Endothelial cell of umbilical vein (primary cell): ENCODE measurements at places on chromosomes 5 and 9. TPM values are rescaled to one million over a fixed set of nuclear protein-coding genes. Genes with fewer than 3 reads are reported as not detected.

DNA sequence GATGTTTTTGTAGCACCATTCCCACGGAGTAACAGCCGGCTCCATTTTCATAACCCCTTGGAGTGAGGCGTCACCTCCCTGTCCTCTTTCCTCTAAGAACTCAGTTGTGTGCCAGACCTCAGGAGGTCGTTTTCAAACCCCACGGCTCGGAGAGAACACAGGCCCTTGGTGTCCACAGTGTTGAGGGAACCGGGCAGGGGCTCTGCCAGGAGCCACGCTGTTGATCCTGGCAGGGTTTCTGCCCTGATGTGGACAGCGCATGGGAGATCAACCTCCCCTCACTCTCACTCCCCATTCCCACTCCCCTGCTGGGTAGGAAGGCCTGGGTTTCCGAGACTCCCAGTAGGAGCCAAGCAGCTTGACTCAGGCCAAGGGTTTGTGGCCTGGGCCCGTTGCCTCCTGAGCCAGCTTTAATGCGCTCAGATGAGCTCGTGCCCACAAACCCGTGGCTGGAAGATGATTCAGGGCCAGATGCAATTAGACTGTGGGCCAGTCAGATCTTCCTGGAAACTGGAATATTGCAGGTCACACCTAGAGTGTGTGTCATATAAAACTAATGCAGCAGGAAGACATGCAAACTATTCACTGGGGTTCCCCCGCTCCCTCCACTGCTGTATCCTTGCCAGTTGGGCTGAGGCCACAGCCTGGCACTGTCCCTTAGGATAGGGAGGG is 133.4 kb downstream of the SLC12A2 start:
- H3K4me1 ChIP-seq = no peaks in the 10 kb centered on the region
- no peak for DNase-seq
- H3K4me3 ChIP-seq = no peak overlapping the region

DNA sequence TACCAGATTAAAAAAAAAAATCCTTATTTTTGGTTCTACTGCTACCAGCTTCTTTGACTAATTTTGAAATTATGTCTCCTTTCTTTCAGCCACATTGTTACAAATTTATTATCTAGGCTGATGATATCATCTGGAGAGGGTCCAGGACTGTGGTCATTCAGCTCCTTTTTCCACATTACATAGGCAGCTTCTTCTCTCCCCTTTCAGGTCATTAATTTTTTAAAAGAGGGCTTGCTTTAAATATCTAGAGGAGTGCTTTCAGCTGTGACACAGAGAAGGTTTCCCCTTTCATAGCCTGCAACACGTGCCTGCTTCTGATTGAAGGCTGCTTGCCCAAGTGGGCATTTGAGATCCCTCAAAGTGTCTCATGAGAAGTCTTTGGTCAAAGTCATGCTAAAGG is 155.7 kb upstream of the PAPPA start:
- no peaks in the 10 kb centered on the region for H3K36me3 ChIP-seq
- DNase-seq = no peak
- no peak overlapping the region for H3K27ac ChIP-seq
- no peaks in the 10 kb centered on the region for H3K27me3 ChIP-seq

GRCh38 chr5:154368041-154368800 is 77.6 kb upstream of the SAP30L start:
- H3K36me3 ChIP-seq = peaks cover 4% of the 10 kb centered on the region
- peak overlapping the region; percentile 97 for H3K27ac ChIP-seq
- peak overlapping the region; percentile 59 for H3K4me3 ChIP-seq
- peaks cover 52% of the 10 kb centered on the region for H3K4me1 ChIP-seq

Gene PCDHGB3
- 1.7 and 2.0 TPM in 2 replicates for total RNA-seq
